ENCODE measurements at places on chromosomes 12 and 14.

DNA sequence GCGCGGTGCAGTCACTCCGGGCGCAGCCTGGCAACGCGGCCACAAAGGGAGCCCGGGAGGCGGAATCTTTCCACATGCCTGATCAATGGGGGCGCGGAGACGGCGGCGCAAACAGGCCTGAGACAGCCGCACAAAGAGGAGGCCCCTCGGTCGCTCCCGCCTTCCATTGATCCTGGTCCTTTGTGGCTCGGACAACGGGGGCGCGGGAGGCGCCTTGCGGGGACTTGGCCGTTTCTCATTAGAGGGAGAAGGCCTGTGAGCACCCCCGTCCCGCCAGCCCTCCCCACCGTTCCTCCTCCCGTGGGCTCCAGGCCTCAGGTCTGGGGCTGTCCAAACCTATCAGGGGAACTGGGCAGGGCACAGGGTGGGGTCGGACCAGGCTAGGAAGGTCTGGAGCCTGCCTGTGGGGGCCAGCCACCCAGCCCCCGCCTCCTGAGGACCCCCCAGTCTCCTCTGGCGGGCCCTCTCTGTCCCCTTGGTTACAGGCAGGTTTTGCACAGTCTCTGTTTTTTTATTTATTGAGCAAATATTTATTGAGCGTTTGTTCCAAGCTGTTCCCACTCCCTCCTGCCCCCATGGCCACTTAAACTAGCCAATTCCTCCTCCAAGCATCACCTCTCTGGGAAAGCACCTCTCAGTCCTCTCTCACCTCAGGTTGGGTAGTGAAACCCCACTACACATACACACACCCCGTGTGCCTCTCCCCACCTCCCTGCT lies 29.0 kb upstream of the MSI1 start:
- no peak for DNase-seq

DNA sequence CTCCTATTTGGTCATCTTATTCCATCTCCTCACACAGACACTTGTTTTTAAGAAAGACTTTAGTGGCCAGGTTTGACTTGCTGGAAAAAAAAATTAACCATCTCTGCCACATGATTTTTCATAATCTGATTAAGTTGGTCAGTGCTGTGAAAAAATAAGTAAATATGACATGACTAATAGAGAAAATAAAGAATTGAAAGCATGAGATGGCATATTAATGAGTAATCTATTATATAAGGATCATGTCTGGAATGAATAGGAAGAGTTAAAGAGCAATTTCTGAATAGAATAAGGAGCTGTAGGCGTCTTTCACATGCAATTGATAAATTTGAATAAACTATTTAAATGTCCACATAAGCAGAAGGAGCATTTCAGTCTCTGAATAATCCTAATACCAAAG lies 12.2 kb upstream of the SLCO1B1 start:
- DNase-seq = no peak

DNA sequence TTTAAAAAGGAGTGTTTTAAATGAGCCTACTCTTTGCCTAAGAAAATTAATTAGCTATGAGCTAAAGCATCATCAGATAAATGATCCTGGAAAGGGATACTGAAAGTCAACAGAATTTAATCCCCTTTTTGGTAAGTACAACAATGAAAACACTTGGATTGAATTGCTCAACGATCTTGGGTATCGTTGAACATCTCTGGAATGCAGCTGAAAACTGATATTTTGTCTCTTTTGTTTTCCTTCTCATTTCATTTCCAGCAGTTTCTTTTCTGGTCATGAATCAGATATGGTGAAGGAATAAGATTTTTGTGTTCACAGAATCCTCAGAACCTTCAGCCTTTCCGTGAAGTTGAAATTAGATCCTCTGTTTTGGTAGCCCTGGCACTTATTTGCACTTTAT lies 771.2 kb downstream of the FSCB start:
- no peak for DNase-seq

DNA sequence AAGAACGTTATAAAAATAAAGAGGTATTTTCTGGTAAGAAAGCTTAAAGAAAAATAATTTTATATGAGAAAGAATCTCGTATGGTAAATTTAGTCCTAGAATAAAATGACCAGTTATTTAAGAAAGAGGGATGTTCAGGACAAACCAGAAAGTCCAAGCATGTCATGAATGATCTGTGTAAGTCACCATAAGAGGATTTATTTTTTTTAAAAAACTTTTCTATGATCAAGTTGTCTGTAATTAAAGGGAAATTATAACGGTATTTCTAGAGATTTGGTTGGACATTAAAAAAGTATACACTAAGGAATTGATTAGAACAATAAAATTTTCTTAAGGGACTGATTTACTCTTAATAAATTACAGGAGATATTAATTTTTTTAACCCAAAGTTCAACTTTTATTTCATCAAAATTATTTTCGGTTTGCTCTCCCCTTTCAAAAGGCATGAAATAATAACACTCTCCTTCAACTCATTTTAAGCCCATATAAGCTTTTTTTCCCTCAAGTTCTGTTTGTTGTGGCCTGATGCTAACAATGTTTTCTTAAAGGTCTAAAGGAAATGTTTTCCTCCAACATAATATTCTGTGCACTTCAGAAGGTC lies 49.9 kb upstream of the CPSF6 start:
- peak; percentile 3 for DNase-seq
